ENCODE measurements at places on chromosomes 12 and 14.

- no peak for DNase-seq
These were observed 21.6 kb downstream of the C12orf75 start for GRCh38 chr12:105352052-105352451.

- DNase-seq: peak; percentile 40
These were observed 44.6 kb upstream of the FAR2 start for GRCh38 chr12:29104516-29104915.

GRCh38 chr14:101598159-101598558, 36.9 kb downstream of the DIO3 start:
- no peak for DNase-seq

- no peak for DNase-seq
These were observed 85.9 kb upstream of the REP15 start for GRCh38 chr12:27610374-27610773.

- no peak for DNase-seq
These were observed at the start of gene WNT1 for GRCh38 chr12:48978291-48978740. Gene WNT1 (plus strand): TSS chr12:48978322. CDS start chr12:48978651, 329 bp downstream.

GRCh38 chr12:6073426-6073825, 51.0 kb downstream of the VWF start:
- no peak for DNase-seq

- no peak for DNase-seq
These were observed 128.0 kb upstream of the OVCH1 start for GRCh38 chr12:29625359-29625953.

- DNase-seq: no peak
These were observed 17.6 kb downstream of the NINJ2 start for GRCh38 chr12:645563-646071.

GRCh38 chr14:51210594-51210993, 29.5 kb upstream of the TMX1 start:
- DNase-seq: no peak

- no peak for DNase-seq
These were observed 694.5 kb downstream of the VRK1 start for GRCh38 chr14:97491697-97492096.

Data from CD4-positive, alpha-beta T cell treated with Interleukin-2 at 100 ng/mL for 4 hours (primary cell).